ENCODE measurements at places on chromosomes 7 and 10.

GRCh38 chr7:111540199-111540815 lies 22.0 kb downstream of the IMMP2L start:
- no peak for DNase-seq

GRCh38 chr10:36188461-36188860 lies 546.4 kb upstream of the FZD8 start:
- no peak for DNase-seq

DNA sequence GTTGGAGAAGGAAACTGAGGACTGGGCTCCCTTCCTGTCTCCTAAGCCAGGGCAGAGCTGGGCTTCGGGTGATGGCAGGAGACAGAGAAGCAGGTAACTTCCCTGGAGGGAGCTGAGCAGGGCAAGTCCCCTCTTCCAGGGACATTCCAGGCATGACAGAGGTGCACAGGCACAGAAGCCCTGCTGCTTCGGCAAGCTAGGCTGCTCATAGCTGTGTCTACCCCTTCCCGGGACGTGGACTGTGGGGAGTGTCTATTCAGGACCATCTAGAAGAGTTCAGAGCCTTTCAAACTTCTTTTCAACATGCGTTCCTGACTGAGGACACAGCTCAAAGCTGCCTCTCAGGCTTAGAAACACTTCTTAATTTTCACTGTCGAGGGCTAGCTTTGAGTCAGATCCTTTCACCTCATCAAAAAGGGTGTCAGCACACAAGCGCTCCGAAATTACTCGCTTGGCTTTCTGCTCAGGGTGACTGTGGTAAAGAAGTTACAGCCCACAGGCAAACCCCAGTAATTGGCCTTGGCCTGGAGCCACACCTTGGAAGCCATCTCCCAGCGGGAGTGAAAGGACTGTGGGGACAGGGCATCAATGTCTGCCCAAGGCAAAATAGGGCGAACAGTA lies 63.7 kb upstream of the STEAP1B start:
- no peak for DNase-seq

GRCh38 chr7:131819891-131820290 lies 263.5 kb upstream of the PODXL start:
- DNase-seq: no peak

DNA sequence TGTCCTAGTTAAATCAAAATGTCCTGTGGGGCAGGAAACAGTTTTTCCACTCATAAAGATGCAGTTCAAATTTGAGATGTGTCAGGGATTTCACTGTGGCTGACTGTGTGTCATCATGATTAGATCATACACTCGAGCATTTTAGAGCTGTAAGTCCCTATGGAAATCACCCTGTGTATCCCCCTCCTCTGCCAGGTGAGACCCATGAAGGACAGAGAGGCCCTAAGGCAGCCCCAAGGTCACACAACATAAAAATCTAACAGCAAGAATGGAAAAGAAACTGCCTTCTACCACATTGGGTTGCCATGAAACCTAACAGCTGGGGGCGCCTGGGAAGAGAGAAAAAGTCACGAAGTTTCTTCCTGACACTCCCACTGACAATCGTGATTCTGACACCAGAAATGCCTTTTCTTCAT lies 135.8 kb downstream of the KCNMA1 start:
- no peak for DNase-seq

GRCh38 chr10:51635436-51635835 lies 64.0 kb downstream of the CSTF2T start:
- DNase-seq: no peak

DNA sequence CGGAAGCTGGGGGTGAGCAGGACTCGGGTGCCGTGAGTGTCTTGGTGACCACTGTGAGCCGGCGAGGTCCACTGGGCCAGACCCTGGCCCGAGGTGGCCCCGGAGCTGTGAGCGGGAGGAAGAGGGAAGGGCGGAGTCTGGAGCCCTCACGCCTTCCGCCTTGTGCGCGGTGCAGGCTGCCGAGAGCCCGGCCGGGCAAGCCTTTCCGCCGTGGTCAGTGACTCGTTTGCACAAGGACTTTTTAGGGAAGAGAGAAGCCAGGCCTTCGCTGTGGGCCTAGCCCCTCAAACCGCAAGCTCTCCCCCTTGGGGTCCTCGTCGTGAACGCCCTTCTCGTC lies 40.9 kb upstream of the ZNF32 start:
- DNase-seq: no peak

DNA sequence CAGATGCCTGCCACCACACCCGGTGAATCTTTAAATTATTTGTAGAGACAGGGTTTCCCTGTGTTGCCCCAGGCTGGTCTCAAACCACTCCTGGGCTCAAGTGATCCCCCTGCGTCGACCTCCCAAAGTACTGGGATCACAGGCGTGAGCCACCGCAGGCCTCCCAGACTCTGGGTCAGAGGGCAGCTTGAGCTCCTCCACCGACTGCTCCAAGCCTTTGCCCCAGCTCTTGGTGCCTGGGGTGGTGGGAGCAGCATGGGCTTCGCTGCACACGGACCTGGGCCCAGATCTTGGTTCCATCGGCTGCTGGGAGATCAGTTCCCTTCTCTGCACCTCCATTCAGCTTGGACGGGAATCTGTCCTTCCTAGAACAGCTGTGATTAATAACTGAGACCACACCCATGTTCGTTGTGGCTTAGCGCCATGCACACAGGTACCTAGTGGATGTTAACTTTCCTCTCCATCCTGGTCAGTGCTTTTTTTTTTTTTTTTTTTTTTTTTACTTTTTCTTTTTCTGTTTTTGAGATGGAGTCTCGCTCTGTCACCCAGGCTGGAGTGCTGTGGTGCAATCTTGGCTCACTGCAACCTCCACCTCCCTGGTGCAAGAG lies 125.3 kb downstream of the CUX1 start:
- no peak for DNase-seq

DNA sequence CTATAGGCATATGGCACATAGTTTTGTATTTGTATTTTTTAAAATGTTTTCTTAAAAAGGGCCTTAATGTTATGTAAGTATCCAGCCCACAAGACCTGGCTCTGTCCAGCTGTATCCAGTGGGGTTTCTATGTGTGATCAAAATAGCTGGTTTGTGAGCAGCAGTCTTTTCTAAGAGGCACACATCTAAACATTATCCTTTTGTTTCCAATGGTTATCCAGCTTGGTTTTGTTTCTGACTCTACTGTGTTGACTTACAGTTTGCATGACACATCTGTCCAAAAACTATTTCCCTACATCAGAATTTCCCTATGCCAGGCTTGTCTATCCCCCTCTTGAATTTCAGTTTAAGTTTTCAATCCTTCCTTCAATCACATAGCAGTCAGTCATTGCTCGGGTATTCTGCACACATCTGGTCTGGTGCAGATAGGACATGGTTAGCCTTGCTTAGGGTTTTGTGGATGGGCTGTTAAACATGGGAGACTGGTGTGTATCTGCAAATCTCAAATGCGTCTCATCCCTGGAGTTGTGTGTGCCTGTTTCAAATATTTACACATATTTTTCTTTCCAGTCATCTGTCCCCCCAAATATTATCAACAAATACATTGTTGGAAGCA lies 104.2 kb downstream of the SAMD9 start:
- no peak for DNase-seq

DNA sequence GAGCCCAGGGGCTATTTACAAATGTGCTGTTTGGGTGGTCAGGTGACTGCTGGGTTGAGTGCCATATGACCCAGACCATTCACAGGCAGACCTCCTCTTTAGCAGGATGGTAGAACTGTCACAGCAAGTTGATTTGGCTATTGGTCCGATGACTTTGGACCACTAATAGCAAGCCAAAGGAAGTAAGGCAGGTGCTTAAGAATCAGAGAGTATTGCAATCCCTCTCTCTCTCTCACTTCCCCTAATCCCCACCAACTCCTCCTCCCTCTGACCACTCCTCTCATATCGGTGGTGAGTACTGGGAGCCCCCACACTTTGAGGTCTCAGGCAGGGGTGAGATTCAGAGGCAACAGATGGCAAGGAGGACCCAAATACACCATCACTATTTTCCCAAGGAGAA lies 165.3 kb downstream of the TRIL start:
- DNase-seq: no peak

DNA sequence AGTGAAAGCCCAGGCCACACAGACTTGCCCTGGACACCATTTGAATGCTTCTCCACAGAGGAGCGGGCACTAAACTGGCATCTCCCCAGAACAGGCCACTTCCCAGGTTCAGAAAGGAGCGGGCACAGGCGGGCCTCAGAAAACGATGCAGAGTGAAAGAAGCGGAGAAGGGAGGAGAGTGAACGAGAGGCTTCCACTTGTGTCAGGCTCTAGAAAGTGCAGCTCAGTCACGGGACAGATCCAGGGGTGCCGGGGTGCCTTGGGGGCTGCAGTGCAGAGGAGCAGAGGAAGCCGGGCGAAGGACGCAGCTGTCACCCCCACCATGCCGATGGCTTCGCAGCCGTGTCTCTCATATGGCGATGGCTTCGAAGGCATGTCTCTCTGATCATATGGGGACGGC lies 26.1 kb upstream of the PRKAR1B start:
- no peak for DNase-seq

DNA sequence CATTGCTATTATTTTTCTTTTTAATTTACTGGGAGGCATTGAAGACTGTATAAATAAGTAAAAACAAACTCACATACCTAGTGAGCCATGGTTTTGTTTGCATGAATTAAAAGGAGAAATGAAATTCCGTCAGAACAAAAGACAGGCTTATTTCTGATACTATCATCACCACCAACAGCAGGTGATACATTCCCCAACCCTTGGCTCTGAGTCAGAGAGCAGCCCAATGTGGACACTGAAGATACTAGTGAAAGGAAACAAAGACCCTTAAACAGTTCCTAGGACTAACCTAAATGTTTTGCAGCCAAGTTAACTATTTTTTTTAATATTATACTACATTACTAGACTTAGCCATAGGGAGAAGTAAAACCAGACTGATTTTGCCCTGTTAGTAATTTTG lies 31.6 kb downstream of the CHRM2 start:
- DNase-seq: no peak

DNA sequence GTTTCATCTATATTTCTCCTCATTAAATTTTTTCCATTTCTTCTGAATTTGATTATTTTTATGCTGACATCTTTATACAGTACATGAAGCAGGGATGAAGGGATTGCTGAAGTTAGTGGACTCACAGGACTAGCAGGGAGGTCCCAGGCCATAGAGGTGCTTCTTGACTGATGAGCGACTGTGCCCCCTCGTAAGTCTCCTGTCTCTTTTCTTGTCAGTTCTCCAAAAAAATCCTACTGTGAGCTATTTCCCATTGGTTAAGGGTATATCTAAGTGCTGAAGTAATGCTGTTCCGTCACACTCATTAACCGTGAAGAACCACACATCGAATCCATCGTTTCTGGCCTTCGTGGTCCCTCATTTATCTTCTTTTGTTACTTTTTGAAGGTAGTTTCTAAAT lies 27.7 kb downstream of the HECW1 start:
- DNase-seq: no peak

DNA sequence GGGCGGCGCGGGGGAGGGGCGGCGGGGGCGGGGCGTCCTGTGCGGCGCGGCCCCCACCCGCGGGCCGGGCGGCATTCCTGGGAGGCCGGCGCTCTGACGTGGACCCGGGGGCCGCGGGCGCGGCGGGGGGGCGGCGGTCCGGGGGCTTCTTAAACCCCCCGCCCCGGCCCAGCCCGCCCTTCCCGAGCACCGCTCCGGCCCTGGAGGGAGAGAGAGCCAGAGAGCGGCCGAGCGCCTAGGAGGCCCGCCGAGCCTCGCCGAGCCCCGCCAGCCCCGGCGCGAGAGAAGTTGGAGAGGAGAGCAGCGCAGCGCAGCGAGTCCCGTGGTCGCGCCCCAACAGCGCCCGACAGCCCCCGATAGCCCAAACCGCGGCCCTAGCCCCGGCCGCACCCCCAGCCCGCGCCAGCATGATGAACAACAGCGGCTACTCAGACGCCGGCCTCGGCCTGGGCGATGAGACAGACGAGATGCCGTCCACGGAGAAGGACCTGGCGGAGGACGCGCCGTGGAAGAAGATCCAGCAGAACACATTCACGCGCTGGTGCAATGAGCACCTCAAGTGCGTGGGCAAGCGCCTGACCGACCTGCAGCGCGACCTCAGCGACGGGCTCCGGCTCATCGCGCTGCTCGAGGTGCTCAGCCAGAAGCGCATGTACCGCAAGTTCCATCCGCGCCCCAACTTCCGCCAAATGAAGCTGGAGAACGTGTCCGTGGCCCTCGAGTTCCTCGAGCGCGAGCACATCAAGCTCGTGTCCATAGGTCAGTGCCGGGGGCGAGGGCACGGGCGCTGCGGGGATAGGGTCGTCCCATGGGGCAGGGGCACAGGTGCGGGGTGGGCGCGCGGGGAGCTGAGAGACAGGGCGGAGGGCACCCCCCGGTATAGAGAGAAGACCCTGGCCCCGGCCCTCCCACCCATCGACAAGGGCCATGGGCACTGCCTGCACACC lies at the start of gene FLNC:
TSS of gene FLNC (plus strand) at position 176 of the 947 bp plus-strand sequence. CDS start at position 408, 232 bp downstream.
- DNase-seq: no peak

GRCh38 chr7:64626083-64626469 lies 39.9 kb upstream of the ZNF107 start:
- DNase-seq: no peak
